ENCODE measurements at places on chromosomes 6 and 20.
A peak's percentile ranks its signal among the peaks of the same experiment; 100 is the strongest.

GRCh38 chr20:35288325-35289060 is 3.7 kb downstream of the FAM83C start:
- DNase-seq, result no peak

GRCh38 chr20:1210501-1210900 is 7.2 kb downstream of the C20orf202 start:
- DNase-seq, result no peak

DNA sequence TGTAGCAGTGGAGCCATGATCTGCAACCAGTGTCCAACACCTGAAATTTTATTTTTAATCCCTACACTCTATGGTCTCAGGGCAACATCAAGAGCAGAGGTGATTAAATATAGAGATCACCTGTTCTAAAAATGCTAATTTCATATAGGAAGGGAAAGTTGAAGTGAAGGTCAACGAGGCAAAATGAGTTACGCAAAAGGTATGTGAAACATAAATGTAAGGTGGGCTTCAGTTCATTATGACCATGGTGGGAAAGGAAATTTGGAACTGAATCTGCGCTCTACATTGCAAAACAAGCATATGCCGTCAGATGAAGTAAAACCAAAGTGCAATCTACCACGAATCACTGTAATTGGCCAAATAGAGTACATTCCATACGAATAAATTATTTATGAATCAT is 35.2 kb upstream of the STMND1 start:
- DNase-seq, result no peak

DNA sequence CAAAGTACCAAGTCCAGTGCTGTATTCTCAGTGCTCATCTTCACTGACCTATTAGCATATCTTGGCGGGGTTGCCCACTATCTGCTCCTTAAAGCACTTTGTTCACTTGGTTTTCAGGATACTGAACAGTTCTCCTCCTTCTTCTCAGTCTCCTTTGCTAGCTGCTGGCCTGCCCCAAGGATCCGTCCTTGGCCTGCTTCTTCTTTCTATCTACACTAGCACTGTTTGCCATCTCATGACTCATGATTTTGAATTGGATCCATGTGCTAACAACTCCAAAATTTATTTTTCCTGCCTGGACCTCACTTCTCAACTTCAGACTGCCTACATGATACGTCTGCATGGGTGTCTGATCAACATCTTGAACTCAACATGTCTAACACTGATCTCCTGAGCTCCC is 15.5 kb downstream of the TPD52L1 start:
- DNase-seq, result no peak

DNA sequence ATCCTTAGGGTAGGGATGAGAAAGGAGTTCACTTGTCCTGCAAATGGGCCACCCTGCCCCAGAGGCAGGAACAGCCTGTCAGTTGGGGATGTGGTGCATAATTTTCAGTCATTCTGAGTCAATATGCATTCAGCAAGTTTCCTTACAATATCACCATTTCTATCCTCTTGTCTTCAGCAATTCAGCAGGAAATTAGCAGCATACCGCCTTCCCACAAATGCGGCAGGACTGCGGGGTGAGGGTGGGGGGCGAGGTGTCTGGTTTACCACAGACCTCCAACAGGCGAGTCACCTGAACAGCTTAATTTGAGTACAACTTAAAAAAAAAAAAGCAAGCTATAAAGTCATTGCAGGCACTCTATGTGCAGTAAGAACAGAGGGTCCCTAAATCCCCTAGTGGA is 126.8 kb downstream of the MAP3K7 start:
- DNase-seq, result no peak

- no peak for DNase-seq
These were observed 1.5 kb upstream of the SULF2 start for GRCh38 chr20:47786765-47787107.

DNA sequence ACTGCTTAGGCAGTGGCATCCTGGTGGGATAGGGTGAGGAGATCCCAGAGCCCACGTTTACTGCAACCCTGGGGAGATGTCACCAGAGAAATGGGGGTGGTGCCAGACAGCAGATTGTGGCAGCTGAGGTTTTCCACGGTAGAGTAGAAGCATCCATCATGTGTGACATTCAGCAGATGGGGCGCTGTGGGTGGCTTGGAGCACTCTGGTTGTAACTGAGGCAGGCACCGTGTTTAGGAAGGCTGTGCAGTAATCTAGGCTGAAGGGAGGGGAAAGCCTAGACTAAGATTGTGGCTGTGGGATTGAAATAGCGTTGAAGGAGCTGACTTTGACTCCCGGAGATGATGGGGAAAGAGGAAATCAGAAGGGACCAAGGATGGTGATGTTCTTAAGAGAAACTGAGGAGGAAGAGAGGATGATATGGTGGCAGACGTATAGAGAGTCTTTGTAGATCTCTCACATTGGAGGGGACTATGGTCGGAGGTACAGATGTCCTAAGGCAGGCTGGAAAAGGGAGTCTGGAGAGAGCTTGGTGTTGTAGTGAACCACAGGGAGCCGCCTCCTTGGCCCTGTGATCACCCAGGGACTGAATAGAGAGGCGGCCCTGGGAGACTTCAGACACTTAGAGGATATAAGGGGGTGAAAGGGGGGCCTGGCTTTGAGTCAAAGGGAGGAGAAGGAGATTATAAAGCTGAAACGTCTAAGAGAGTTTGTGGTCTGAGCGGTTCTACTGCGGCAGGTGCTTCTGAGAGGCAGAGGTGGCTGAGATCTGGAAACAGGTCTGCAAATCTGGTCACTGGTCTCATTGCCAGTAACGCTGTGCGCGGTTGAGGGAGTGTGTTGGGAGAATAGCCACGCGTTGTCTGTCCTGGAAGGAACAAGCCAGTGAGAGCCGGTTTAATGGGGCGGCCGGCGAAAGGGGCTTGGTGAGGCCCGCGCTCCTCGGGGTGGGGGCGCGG is 792 bp upstream of the MICA start:
- DNase-seq, result peak; percentile 25

DNA sequence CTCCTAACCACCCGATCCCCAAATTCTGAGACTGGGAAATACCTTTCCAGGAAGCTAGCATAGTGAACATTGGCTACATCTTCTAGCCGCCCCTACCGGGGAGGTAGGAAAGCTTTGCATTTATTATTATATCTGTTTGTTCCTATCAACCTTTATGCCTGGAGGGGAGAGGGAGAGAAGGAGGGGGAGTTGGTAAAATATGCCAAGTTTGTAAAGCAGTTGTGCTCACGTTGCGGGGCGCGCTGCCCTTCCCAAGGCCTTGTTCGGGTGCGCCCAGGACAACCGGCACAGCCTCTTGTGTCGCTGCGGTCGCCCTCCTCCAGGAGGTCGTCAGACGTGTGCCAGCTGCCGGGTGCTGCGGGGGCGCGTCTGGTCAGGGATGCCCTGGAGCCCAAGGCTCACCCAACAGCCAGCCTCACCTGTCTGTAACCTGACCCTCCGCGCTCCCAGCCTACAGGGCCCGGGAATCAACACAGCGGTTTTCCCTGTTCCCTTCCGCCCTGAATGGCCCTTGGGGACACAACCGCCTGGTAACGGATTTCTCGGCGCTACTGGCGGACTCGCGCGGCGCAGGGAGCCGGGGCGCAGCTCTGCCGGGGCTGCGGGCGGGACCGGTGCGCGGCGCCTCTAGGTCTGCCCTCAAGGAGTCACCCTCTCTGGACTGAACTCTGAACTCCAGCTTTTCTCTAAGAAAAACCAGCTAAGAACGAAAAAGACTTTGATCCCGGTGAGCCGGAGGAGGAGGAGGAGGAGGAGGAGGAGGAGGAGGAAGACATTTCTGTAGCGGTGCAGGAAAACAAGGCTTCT is 1.1 kb upstream of the OVOL2 start:
- no peak for DNase-seq

DNA sequence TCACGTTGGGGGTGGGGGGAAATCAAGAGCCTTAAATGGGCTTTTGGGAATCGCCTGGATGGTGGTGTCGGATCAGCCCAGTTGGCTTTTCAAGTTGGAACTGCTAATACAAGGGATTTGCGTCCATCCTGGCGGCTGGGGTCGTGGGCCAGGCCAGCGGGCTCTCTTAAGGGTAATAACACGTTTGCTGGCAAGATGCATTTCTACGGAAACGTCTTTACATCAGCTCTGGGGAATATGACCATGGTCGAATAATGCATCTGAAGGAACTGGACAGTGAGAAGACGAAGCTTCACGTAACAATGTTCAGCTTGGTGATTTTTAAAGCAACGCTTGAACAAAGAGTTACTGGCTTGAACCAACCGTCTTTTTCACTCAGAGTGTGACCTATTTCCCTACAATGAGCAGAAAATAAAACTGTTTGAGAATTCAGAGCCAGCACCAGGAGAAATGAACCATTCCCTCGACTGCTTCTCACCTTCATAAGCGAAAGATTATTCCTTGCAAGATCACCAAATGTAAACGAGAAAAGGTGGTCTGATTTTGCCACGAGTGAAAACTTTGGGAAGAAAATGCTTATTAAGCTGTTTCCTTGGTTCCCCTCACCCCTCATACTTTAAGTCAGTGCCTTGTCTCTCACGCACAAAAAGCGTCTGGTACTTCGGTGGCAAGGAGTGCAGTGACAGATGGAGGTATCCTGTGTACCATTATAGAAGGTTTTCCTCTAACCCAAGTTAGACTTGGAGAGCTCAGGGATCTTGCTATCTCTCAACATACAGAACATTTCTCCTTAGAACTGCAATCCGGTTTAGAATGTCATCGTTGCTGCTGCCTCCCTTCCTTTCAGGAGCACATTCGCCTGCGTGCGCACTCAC is 1.4 kb upstream of the MARCKS start:
- no peak for DNase-seq
